ENCODE measurements at places on chromosomes 2 and 18.

- peaks cover 13% of the 10 kb centered on the region for H3K4me1 ChIP-seq
- no peak overlapping the region for H3K27ac ChIP-seq
- no peak overlapping the region for H3K4me3 ChIP-seq
- no peak for DNase-seq
- no peaks in the 10 kb centered on the region for H3K36me3 ChIP-seq
Measured at GRCh38 chr2:238601433-238602222, 174.9 kb downstream of the ASB1 start.

GRCh38 chr2:97845818-97846217, 132.4 kb downstream of the ZAP70 start:
- no peak for DNase-seq
- no peaks in the 10 kb centered on the region for H3K36me3 ChIP-seq
- no peak overlapping the region for H3K27ac ChIP-seq
- H3K27me3 ChIP-seq: no peaks in the 10 kb centered on the region
- H3K4me3 ChIP-seq: no peak overlapping the region
- no peaks in the 10 kb centered on the region for H3K4me1 ChIP-seq

DNA sequence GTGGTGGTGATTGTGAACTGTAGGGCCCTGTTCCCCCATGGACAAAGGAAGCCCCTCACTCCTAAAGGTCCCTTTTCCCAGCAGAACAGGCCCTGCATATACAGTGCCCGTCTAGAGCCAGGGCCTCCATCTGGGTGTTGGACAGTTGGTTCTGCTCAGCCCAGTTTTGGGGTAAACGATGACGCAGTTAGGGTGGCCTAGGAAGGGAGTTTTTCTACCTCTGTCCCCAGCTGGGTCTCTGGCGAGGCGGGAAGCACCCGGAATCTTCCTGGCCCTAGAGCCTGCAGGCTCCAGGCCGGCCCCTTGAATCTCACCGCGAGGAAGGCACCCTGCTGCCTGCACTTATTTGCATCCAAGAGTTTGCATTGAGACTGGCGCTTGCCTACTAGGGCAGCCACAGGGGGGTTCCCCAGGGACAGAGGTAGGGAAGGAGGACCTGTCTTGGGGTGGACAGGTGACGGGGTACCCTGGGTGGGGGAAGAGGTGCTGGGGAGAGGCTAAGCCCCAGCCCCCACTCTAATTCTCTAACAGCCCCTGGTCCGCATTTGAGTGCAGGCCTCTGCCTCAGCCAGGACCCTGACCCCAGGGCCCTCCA, 529 bp upstream of the MTA3 start:
- H3K27ac ChIP-seq: peak overlapping the region; percentile 97
- peak overlapping the region; percentile 79 for H3K4me3 ChIP-seq
- H3K27me3 ChIP-seq: no peaks in the 10 kb centered on the region
- DNase-seq: peak; percentile 63
- H3K4me1 ChIP-seq: peaks cover 21% of the 10 kb centered on the region
- no peaks in the 10 kb centered on the region for H3K36me3 ChIP-seq

- no peaks in the 10 kb centered on the region for H3K27me3 ChIP-seq
- H3K27ac ChIP-seq: no peak overlapping the region
- H3K4me1 ChIP-seq: no peaks in the 10 kb centered on the region
- DNase-seq: no peak
- no peak overlapping the region for H3K4me3 ChIP-seq
- no peaks in the 10 kb centered on the region for H3K36me3 ChIP-seq
Measured at GRCh38 chr2:205868773-205869333, 186.6 kb downstream of the NRP2 start.

- H3K4me3 ChIP-seq: no peak overlapping the region
- no peak for DNase-seq
- no peaks in the 10 kb centered on the region for H3K36me3 ChIP-seq
- H3K27me3 ChIP-seq: no peaks in the 10 kb centered on the region
- no peaks in the 10 kb centered on the region for H3K4me1 ChIP-seq
- no peak overlapping the region for H3K27ac ChIP-seq
Measured at GRCh38 chr18:35983818-35984217, 11.3 kb downstream of the RMP24 start.

- H3K27me3 ChIP-seq: no peaks in the 10 kb centered on the region
- peaks cover 21% of the 10 kb centered on the region for H3K4me1 ChIP-seq
- DNase-seq: no peak
- peak overlapping the region; percentile 94 for H3K27ac ChIP-seq
- H3K4me3 ChIP-seq: peak overlapping the region; percentile 90
- no peaks in the 10 kb centered on the region for H3K36me3 ChIP-seq
Measured at GRCh38 chr2:9473308-9473984, 905 bp upstream of the IAH1 start.

DNA sequence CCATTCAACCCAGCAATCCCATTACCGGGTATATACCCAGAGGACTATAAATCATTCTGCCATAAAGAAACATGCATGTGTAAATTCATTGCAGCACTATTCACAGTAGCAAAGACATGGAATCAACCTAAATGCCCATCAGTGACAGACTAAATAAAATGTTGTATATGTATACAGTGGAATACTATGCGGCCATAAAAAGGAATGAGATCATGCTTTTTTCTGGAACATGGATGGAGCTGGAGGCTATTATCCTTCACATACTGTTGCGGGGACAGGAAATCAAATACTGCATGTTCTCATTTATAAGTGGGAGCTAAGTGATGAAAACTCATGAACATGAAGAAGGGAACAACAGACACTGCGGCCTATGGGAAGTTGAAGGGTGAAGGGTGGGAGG, 65.1 kb downstream of the EHBP1 start:
- H3K4me1 ChIP-seq: no peaks in the 10 kb centered on the region
- no peak overlapping the region for H3K4me3 ChIP-seq
- H3K27me3 ChIP-seq: no peaks in the 10 kb centered on the region
- no peak overlapping the region for H3K27ac ChIP-seq

- H3K4me1 ChIP-seq: no peaks in the 10 kb centered on the region
- no peak overlapping the region for H3K4me3 ChIP-seq
- no peak overlapping the region for H3K27ac ChIP-seq
- no peak for DNase-seq
- no peaks in the 10 kb centered on the region for H3K27me3 ChIP-seq
- H3K36me3 ChIP-seq: no peaks in the 10 kb centered on the region
Measured at GRCh38 chr2:32832821-32833220, 113.9 kb upstream of the LTBP1 start.

- no peaks in the 10 kb centered on the region for H3K4me1 ChIP-seq
- no peak overlapping the region for H3K4me3 ChIP-seq
- H3K36me3 ChIP-seq: no peaks in the 10 kb centered on the region
Measured at GRCh38 chr18:27253571-27253970, 68.5 kb upstream of the CHST9 start.

- H3K27ac ChIP-seq: no peak overlapping the region
- H3K36me3 ChIP-seq: no peaks in the 10 kb centered on the region
- H3K4me3 ChIP-seq: no peak overlapping the region
Measured at GRCh38 chr18:52000435-52000834, 339.6 kb upstream of the DCC start.

DNA sequence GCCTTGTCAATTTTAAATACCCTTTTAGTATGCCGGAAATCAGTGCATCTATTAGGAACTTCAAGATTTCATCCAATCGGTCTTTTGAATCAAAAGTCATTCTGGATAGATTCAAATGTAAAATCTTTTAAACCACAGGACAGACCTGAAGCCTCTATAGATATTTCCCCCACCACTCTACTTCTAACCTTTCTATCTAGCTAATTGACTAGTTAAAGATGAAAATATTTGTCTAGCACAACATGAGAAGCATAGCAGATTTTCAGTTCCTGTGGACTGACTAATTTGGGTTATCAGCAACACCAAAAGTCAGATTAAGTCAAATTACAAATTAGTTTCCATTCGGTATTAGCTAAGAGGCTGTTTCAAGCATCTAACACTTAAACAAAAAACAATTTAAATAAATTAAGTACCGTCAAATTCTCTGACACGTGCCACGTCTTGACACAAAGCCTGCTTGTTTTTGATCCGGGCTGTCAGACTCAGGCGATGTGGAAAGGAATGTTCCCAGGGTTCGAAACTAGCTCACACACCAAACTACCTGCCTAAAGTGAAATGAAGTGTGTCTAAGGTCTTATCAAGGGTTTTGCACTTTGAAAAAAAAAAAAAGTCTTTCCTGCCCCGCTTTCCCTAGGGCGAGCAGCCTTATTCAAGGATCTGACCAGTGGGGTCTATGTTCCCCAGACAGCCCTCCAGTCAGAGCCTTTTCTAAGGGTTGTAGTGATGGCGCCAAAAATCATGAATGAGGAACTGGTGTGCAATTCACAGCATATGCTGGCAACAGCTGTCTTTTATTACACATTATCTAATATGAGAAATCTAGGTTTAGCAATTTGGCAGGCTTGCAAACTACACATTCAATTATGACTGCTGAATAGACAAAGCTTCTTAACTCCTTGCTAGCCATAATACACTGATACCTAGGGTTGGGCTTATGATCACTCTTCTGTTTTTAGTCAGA, 4.7 kb downstream of the CYTIP start:
- peaks cover 10% of the 10 kb centered on the region for H3K4me1 ChIP-seq
- no peaks in the 10 kb centered on the region for H3K36me3 ChIP-seq
- DNase-seq: no peak
- no peak overlapping the region for H3K4me3 ChIP-seq
- H3K27me3 ChIP-seq: no peaks in the 10 kb centered on the region
- H3K27ac ChIP-seq: no peak overlapping the region

DNA sequence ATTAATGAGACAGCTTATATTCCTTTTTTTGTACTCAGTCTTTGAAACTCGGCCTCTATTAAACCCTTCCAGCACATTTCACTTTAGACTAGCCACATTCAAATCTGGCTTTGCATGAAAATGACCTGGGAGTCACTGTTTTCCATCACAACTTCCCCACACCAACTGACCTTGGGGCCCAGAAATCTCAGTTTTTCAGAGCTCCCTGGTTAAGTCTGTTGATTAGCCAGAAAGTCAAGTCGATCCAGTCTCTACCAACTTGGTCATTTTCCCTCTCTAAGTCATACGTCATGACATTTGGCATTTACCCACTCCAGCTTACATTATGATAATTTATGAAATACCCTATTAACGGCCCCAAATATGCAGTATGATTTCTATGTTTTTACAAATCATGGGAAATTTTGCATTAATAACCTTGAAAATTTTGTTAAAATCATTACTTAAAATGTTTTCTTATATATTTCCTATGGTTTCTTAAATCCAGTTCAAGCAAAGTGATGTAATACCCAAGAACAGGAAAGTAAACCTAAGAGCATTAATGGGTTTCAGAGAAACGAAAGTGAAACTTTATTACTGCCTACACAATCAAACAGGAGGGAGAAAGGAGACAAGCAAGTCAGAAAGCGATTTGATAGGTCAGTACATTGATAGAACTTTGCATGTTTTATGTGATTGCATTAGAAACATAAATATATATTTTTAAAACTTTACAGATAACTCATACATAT, 77.1 kb downstream of the SPATS2L start:
- H3K27me3 ChIP-seq: no peaks in the 10 kb centered on the region
- DNase-seq: no peak
- no peak overlapping the region for H3K4me3 ChIP-seq
- peaks cover 9% of the 10 kb centered on the region for H3K4me1 ChIP-seq
- no peak overlapping the region for H3K27ac ChIP-seq

DNA sequence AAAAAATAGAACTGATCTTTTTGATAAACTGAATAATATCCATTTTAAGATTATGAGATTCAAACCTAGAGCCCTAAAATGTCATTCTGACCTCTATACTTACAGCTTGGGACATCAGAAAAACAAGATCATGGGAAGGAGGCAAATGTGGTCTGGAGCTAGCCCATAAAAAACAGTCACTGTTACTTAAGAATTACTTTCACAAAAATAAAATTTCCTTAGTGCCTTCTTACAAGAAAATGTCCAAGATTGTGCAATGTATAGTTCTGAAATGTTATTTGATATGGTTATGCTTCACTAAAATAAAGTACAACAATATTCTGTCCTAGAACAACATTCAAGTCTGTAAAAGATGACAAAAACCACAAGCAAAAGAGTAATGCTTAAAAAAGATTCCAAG, 247.6 kb downstream of the DYM start:
- no peaks in the 10 kb centered on the region for H3K36me3 ChIP-seq
- DNase-seq: no peak
- no peaks in the 10 kb centered on the region for H3K4me1 ChIP-seq
- H3K4me3 ChIP-seq: no peak overlapping the region
- no peaks in the 10 kb centered on the region for H3K27me3 ChIP-seq
- no peak overlapping the region for H3K27ac ChIP-seq

- peak; percentile 96 for DNase-seq
- peaks cover 12% of the 10 kb centered on the region for H3K4me1 ChIP-seq
- no peaks in the 10 kb centered on the region for H3K36me3 ChIP-seq
- H3K27ac ChIP-seq: peak within 1 kb of the TSS; percentile 91
- no peaks in the 10 kb centered on the region for H3K27me3 ChIP-seq
Measured at GRCh38 chr2:74833418-74834233, at the start of gene HK2. Gene HK2, plus strand, starts transcription at chr2:74834127. Its CDS starts 454 bp downstream, at chr2:74834581.

DNA sequence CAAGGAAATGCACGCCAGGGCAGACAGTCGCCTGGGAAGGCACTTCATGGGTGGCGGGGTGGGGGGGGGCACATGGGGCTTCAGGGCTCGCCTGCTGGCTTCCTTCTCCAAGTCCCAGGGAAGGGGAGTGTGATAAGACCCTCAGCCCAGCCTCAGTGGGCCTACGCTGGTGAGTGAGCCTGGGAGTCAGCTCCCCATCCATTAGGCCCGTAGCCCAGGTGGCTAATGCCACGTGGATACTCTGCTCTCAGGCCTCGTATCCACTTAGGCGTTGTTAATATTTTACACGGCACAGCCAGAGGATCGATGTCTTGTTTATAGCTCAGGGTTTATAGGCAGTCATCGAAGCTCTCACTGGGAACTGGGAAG, 47.1 kb downstream of the KCNIP3 start:
- no peak overlapping the region for H3K4me3 ChIP-seq
- H3K4me1 ChIP-seq: peaks cover 21% of the 10 kb centered on the region
- no peak overlapping the region for H3K27ac ChIP-seq
- H3K27me3 ChIP-seq: no peaks in the 10 kb centered on the region
- no peaks in the 10 kb centered on the region for H3K36me3 ChIP-seq

DNA sequence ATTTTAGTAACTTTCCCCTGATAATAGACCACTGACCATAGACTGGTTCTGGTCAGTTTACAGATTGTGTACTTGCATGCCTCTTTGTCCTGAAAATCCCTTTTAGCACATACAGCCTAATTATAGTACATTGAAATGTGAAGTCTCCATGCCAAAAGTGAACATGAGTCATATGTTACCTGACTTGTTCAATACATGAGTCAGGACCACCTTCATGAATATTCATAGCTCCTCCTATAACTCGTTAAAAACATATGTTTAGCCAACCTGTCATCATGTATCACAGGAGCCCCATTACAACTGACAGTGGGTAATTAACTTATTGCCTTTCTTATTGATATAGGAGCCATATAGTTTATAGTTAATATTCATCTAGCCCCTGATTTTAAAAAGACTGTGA, 78.6 kb downstream of the SH3YL1 start:
- H3K27me3 ChIP-seq: no peaks in the 10 kb centered on the region
- H3K27ac ChIP-seq: no peak overlapping the region
- H3K4me3 ChIP-seq: no peak overlapping the region
- no peaks in the 10 kb centered on the region for H3K36me3 ChIP-seq

- no peaks in the 10 kb centered on the region for H3K27me3 ChIP-seq
- no peak overlapping the region for H3K27ac ChIP-seq
- no peak for DNase-seq
- no peaks in the 10 kb centered on the region for H3K36me3 ChIP-seq
Measured at GRCh38 chr2:161019311-161019710, 140.9 kb upstream of the TANK start.

GRCh38 chr18:50726960-50727589, 92.7 kb downstream of the MRO start:
- H3K36me3 ChIP-seq: no peaks in the 10 kb centered on the region
- peaks cover 24% of the 10 kb centered on the region for H3K4me1 ChIP-seq
- H3K27me3 ChIP-seq: no peaks in the 10 kb centered on the region
- DNase-seq: no peak

All from testis (tissue), 5 donors.